T-helper 1 cell (primary cell): ENCODE measurements at places on chromosomes 5 and 9.

DNA sequence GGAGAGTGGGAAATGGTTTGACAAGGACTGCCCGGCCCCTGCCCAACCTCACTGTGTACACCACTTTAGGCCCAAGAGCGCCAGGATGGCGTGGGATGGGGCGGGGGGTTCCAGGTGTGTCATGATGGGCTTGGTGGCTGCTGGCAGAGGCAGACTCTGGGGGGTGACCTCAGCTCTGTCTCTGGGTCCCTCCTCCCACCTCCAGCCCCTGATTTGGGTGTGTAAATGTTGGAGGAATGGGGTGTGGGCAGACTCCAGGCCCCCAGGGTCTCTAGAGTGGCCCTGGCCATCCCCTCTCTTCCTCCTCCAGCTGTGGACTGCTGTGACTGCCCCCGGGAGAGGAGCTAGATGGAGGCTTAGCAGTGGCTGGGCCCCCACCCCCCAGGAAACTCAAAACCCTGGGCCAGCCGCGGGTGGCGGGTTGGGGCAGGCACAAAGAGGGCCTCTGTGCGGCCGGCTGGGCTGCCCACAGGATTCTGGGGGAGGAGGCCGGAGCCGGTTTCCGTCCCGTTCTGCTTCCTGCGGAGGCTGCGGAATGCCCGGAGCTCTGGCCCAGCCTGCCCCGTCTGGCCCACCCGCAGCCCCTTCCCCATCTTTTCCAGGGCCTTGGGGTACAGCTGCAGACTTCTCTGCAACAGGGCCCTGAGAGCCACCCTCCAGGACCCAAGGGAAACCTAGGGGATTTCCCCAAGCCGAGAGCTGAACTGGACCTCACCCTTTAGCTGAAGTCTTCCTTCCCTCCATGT, 23.1 kb downstream of the CXXC5 start:
- DNase-seq: no peak

GRCh38 chr9:94734054-94734754, 7.7 kb downstream of the AOPEP start:
- DNase-seq: no peak

GRCh38 chr5:120628156-120628555, 164.1 kb downstream of the PRR16 start:
- no peak for DNase-seq

GRCh38 chr5:27652505-27652904, 614.1 kb upstream of the CDH9 start:
- no peak for DNase-seq

GRCh38 chr5:10275991-10276390, 25.9 kb downstream of the CCT5 start:
- no peak for DNase-seq

DNA sequence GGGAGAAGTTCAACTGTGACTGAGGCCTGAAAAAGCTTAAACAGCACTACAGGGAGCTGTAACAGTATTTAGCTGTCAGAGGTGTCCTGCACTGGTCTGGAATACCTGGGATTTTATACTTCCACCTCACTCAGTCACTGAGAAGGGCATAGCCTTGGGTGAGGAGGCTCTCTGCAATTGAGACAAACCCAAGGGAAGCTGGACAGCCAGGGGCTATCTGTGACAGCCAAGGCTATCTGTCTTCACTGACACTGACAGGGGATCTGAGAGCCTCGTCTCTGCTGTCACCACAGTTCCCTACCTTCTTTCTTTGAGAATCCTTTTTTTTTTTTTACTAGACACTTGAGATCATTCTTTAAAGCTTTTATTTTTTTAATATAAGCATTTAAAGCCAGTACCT, 356.2 kb upstream of the CD180 start:
- DNase-seq: no peak

DNA sequence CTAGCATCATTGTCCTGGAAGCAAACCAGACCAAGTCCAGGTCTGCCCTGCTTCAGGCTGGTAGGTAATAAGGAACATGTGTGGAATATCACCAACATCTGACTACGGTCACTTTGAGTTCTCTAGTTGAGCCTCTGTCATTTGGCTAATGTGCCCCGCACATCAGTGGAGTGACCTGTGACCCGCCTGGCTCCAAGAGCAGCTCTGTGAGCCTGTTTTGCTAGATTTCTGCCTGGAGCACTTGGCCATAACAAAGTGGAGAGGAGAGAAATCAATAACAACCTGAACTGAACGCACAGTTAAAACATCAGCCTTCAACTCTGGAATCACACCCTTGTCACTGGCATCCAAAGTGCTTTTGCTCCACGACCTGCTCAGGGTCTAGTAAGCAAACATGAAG, 115.7 kb downstream of the PPP2R2B start:
- DNase-seq: no peak

GRCh38 chr5:112390327-112390726, 28.8 kb downstream of the EPB41L4A start:
- no peak for DNase-seq

- DNase-seq: no peak
Measured at GRCh38 chr9:7921545-7922197, 122.1 kb upstream of the DMAC1 start.

DNA sequence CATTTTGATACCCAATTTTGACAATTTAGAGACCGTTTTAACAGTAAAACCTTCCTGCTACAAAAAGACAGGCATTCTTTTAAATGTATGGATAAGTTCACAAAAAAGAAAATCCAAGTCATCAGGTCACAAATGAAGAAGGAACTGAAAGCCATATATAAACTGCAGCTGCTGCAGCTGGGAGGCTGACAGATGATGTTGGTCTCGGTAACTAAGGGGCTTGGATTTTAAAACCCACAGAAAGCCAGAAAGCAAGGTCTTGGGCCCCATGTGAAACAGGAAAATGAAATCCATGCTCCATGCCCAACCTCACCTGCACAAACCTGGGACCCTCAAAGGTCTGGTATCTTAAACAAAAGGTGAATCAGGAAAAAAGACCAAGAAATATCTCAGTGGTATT, 15.7 kb upstream of the C5orf34 start:
- DNase-seq: no peak

GRCh38 chr5:20032896-20033295, 44.9 kb upstream of the CDH18 start:
- DNase-seq: no peak

GRCh38 chr5:137733006-137733405, 2.9 kb downstream of the KLHL3 start:
- no peak for DNase-seq

DNA sequence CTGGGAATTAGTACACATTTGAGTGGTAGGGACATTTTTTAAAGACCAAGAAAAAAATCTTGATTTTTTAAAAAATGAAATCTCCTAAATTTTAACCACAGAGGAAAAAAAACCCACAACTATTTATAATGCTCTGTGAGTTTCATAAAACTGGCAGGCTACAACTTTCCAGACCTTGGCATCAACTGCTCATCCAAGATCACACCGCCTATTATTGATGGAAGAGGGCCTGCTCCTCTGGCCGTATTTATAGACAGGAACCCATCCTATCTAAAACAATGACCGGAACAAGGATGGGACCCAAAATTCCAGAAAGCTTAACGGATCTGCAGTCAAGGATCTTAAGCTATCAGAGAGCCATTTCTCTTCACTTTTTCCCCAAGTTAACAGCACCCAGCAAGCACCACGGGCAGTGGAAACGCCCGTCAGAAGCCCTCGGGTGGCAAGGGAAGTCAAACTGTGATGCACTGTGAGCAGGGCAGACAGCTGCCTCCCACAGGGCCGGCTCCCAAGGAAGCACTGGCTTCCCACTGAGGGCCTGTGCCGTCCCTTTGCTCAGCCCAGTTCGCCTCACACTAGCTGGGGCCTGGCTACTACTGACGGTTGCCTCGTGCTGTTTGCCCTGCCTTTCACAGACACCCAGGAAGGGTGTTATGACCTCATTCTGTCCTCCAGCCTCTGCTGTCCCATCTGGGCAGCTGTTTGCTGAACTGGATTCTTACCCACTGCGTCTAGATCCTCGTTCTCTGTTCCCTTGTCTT, 62.8 kb downstream of the CDC14B start:
- DNase-seq: no peak

DNA sequence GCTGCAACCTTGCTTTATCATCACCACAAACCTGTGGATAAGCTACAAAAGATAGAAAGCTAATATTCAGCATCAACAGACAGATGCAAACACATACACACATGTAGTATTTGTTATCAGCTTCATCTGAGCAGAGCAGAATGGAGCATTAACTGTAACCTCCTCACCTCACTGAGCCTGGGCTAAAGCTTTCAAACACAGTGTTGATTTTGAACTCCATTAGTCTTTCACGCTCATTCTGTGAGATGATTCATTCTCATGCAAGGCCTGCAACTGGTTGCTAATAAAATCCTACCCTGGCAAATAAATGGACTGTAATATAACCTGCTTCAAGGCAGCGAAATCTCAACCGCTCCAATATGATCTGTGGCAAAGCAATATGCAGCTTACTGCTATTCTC, 1360.6 kb upstream of the ACO1 start:
- no peak for DNase-seq

- DNase-seq: no peak
Measured at GRCh38 chr5:64147849-64148441, 17.7 kb upstream of the RNF180 start.

DNA sequence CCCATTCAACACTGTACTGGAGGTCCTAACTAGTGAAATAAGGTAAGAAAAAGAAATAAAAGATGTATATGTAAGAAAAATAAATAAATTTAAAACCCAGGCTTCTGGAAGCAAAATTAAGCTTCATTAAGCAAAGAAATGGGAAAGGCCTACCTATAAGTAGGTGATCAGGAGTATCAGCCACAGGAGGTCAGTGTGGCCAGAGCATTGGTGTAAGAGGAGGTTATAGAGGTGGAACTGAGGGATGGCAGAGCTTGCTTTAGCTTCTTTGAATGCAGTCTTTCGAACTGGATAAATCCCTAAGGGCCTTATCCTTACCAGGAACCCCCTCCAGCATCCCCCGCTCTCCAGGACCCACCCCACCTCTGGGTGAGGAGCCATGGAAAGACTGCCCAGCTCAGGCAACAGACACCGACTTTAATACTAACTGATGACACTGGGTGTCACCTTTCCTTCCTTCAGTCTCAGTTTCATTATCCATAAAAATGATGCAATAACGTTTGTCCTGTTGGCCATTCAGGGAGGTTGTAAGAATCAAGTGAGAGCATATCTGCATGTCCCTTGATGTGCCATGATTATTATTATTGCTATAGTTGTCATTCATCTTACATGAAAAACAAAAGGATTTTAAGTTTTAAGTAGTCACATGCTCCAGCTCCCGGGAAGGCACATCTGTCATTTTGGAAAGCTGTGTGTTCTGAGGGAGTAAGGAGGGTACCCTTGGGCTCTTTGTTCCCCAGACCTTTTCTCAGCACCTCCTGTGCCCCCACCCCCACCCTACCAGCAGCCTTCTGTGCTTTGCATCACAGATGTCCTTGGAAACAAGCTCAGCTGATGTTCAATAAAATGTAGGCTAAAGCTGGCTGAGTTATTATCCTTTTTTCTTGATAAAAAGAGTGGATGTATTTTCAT, 50.8 kb upstream of the CTNNA1 start:
- no peak for DNase-seq

DNA sequence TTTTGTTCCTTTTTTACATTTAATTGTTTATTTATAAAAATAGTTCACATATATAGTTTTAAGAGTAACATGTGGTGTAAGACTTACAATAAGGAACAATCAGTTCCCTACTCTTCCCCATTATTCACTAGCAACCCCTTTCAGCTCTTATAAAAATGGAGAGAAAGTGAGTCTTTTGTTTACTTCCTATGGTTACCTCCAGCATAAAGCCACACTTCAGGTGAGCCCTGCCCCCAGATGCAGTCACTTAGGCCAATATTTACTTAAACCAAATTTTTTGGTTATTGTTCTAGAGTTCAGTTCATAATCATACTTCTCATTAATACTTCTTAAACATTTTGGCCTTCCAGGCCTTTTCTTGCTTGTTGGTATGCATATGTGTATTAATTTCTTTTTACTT, 33.7 kb downstream of the UBE2R2 start:
- DNase-seq: no peak

DNA sequence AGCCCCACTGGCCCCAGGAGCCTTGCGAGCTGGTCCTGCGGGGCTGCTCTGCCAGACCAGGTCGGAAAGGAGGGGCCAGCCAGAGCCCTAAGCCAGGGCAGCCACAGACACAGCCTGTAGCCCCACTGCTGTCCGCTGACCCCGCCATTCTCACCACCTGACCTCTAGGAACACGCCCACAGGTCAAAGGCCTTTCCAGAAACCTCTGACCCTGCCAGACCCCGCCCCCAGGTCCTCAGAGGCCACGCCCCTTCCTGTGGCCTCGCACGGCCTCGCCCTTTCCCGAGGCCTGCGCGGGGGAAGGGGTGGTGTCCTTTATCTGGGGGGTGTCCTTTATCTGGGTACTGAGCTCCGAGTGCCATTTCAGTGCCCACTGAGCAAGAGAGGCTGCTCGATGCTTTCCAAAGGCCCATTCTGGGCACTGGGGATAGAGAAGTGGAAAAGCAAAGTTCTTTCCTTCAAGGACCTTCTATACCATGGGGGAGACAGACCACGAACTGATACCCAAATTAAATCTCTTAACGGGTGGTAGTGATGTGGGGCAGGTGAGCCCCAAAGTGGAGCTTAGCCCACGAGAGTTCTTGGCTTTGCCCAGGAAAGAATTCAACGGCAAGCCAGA, 46.5 kb downstream of the P4HA2 start:
- DNase-seq: no peak

DNA sequence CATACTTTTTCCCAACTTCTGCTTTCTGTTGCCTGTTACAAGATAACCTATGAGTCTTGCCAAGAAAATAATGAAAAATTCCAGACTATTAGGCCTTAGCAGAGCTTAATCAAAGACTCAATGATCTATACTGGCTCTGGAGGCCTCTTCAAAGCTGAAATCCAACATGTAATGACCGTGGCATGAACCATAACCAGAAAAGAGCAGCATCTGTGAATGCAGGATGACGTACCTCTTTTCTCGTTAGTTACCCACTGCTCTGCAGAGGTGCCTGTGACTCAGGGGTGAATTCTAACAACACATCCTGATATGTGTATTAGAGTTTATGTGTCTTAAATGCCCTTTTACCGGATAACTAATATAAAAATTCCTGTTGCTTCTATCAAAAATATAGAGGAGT, 645.4 kb downstream of the PRELID2 start:
- DNase-seq: no peak

DNA sequence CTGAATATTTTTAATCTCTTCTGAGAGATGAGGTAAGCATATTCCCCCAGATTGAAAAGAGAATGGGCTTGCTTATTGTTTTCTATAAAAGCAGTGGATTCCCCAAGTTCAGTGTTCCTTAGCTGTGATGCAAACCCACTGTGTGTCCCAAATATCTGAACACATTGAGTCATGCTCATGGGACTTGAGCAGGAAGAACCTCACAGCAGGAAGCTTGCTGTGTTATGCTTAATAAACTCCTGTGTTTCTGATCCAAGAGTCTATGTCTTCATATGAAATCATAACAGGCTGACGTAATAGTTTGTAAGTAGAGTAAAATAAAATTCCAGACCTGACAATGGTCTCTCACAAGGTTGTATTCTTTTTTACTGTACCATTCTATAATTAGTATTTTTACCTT, 24.8 kb upstream of the LOX start:
- no peak for DNase-seq
